Ascending aorta (tissue), 2 donors: ENCODE measurements at places on chromosomes 3 and 15. TPM values are rescaled to one million over a fixed set of nuclear protein-coding genes. Genes with fewer than 3 reads are reported as not detected.
A peak's percentile ranks its signal among the peaks of the same experiment; 100 is the strongest.

KBTBD12 gene
- 3.5 TPM for total RNA-seq

DNA sequence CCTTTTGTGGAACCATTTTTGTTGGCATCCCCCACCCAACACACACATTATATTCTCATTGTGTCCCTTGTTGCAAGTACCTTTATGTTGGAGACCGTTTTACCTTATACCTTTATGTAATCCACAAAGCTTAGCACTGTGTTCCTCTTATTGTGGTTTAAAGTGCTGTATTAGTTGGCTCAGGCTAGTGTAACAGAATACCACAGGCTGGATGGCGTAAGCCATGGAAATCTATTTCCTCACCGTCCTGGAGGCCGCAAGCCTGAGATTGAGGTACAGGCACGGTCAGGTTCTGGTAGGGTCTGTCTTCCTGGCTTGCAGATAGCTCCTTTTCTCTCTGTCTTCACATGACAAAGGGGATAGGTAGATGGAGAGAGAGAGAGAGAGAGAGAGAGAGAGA, 302.8 kb downstream of the ROBO2 start:
- H3K4me1 ChIP-seq: no peaks in the 10 kb centered on the region
- H3K27me3 ChIP-seq: no peaks in the 10 kb centered on the region
- no peak overlapping the region for H3K4me3 ChIP-seq
- DNase-seq: no peak

SST gene
- not detected for total RNA-seq

ERICH6 gene
- total RNA-seq: not detected

ADGRG7 gene
- not detected for total RNA-seq

- H3K27ac ChIP-seq: peak overlapping the region; percentile 31
- H3K4me3 ChIP-seq: no peak overlapping the region
- DNase-seq: peak; percentile 82
- peaks cover 20% of the 10 kb centered on the region for H3K4me1 ChIP-seq
- no peaks in the 10 kb centered on the region for H3K27me3 ChIP-seq
Measured at GRCh38 chr3:11530153-11530721, 113.5 kb downstream of the VGLL4 start.

DNA sequence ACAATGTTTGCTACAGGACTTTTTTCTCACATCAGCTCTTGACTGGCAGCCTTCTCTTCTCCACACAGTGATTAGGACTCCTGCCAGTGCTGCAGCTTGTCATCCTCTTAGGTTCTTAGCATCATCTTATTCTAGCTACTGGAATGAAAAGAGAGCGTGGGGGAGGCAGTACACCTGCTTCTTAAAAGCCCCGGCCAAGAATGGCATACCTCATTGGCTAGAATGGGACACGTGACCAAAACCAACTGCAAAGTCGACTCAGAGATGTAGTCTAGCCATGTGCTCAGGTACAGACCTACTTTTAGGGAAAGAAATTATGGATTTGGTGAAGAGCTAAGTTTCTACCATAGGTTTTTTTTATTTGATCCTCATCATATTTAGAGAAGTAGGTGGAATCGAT, 44.1 kb downstream of the RARB start:
- H3K4me3 ChIP-seq: no peak overlapping the region
- H3K4me1 ChIP-seq: peaks cover 5% of the 10 kb centered on the region
- no peaks in the 10 kb centered on the region for H3K36me3 ChIP-seq
- DNase-seq: no peak
- no peak overlapping the region for H3K27ac ChIP-seq

FBN1 gene
- 164 TPM for total RNA-seq

GRCh38 chr3:31713816-31714215, 181.1 kb downstream of the STT3B start:
- H3K4me1 ChIP-seq: no peaks in the 10 kb centered on the region
- no peak for DNase-seq
- H3K27ac ChIP-seq: no peak overlapping the region
- H3K27me3 ChIP-seq: no peaks in the 10 kb centered on the region
- H3K4me3 ChIP-seq: no peak overlapping the region
